ENCODE measurements at places on chromosomes 2 and 18. TPM values are rescaled to one million over a fixed set of nuclear protein-coding genes. Genes with fewer than 3 reads are reported as not detected.

Gene MATN3
- 2.3 TPM for total RNA-seq

Gene CRYGC
- total RNA-seq = not detected

Gene POMC
- total RNA-seq = not detected

Gene GPR17
- total RNA-seq = not detected

Gene CAVIN2
- total RNA-seq = not detected

Gene MAP3K19
- not detected for total RNA-seq

Gene FEV
- total RNA-seq = not detected

Gene KIAA2012
- 0.17 TPM for total RNA-seq

Gene GRHL1
- 11.7 TPM for total RNA-seq

Gene ABCA12
- total RNA-seq = 4.8 TPM

Gene ELOA2
- not detected for total RNA-seq

Gene GPR55
- not detected for total RNA-seq

Gene MAL
- not detected for total RNA-seq

Gene OXER1
- 0.59 TPM for total RNA-seq

Gene SIX3
- total RNA-seq = not detected

Gene CENPA
- 23.4 TPM for total RNA-seq

Gene SMARCAL1
- total RNA-seq = 24.6 TPM

Gene KCTD1
- 63.2 TPM for total RNA-seq

Gene TOGARAM2
- total RNA-seq = 0.47 TPM

Gene ACADL
- 1.0 TPM for total RNA-seq

Gene TUBA3E
- not detected for total RNA-seq

Gene TGFA
- total RNA-seq = 104 TPM

Gene CAPN13
- total RNA-seq = 11.8 TPM

Gene TTLL4
- total RNA-seq = 75.5 TPM

Gene CDH19
- 0.27 TPM for total RNA-seq
